ENCODE measurements at places on chromosomes 1 and 21.

DNA sequence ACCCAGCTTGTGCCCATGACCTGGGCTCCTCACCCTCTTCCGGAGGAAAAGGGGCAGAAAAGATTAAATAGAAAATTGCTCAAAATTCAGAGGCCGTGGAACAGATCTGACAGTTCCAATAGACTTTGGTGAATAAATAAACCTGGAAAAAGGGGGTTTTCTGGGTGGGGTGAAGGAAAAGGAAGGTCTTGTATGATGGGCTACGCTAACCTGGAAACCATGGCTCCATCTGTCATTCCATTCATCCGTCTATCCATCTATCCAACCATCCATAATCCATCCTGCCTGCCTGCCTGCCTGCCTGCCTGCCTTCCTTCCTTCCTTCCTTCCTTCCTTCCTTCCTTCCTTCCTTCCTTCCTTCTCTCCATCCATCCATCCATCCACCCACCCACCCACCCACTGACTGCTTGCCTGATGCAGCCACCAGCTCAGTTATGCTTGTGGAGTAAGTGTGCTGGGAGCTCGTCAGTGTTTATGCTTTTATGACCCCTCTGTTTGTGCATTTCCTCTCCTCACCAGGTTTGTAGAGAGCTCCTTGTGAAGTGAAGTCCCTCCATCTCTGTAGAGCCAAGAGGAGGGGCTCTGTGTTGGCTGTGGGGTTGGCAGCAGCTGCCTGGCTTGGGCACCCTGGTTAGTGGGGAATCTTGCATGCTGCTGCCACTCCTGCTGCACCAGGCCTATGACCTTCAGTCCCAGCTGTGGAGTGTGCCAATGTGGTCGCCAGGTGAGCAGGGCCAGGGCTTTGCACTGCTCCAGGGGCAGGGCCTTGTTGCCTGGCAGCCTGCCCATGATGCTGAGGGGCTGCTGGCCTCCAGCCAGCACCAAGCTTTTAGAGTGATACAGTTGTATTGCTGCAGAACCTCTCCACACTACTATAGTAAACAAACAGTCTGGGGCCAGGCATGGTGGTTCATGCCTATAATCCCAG is 16.0 kb upstream of the POU3F1 start:
- peak; percentile 98 for DNase-seq

- no peak for DNase-seq
These were observed 3.5 kb upstream of the IGSF8 start for GRCh38 chr1:160101717-160102522.

DNA sequence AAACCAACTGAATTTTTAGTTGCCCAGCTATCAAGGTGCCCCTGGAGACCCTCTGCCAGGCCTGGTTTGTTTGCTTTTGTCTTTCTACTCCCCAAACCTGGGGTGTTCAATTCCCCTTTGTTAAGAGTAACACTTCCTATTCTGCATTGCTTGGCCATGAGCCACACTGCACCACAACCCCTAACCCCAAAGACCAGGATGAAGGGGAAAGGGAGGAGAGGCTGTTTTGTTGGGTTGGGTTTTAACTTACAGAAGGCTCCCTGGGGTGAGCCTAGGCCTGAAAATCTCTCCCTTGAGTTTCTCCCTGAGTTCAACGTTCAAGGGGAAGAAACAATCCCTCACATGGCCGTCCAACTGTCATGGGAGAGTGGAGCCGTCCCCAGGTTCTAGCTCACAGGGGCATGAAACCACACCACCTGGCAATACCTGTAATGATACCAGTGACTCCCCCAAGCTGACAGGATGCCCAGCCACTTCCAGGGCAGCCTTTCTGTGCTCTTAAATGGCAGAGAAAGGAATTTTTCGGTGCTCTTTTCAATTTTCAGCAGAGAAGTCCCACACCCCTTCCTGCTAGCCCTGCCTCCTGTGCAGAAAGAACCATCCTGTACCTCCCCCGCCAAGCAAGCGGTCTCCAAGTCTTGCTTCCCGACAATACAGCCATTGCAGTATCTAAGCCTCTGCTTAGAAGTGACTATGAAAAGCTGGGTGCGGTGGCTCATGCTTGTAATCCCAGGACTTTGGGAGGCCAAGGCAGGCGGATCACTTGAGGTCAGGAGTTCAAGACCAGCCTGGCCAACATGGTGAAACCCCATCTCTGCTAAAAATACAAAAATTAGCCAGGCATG is 14.9 kb downstream of the SLC45A3 start:
- no peak for DNase-seq

GRCh38 chr1:54857141-54857540 is 29.9 kb downstream of the DHCR24 start:
- no peak for DNase-seq

DNA sequence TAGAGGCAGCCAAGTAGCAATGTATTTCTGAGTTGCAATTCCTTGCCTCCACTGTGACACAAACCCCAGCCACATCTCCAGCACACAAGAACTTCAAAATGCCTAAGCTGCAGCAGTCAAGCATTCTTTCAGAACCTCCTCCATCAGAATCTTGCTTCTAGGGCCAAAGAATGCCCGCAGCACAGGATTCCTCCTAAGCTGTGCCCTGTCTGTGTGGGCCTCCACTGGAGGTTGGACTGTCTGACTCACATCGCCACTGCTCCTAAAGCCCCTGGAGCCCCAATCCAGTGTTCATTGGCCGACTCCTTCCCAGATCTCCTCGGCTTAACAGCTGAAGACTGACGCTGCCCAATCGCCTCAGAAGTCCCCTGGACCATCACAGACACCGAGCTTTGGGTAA is 43.2 kb upstream of the SERTAD4 start:
- no peak for DNase-seq

DNA sequence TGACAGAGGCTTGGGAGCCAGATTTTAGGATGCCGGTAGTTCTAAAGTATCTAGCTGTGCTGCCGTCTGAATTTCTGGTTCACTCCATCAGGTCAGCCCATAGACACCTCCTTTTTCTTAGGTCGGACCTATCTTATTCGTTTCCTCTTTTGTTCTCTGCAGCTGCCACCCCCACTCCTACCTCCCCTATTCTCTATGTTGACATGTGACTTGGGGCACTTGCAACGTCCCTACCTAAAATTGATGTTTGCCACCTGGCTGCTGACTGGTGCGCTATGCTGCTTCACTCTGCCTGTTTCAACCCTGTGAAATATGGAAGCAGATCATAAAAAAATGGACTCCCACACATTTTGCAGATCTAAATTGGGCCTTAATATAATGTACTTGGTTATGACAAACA is 55.3 kb downstream of the PBX1 start:
- peak; percentile 42 for DNase-seq

DNA sequence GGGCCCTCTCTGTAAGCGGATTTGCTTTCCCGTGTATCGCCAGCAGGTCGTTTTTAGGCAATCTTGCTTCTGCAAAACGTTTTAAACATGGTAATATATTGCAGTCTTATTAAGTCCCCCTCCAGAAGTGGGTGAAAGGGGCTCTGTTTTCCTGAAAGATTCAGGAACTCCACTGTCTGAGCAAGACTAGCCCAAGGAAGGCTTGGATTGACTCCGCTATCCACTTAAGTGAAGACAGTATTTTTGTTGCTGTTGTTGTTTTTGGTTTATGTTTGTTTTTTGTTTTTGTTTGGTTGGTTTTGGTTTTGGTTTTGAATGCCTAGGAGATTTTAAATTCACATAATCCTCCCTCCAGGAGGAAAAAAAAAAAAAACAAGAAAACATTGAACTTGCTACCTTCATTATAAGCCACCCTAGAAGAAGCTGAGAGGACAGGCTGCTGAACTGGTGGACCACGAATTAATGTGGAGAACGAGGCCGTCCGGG is 29.1 kb upstream of the NFIA start:
- DNase-seq = no peak

DNA sequence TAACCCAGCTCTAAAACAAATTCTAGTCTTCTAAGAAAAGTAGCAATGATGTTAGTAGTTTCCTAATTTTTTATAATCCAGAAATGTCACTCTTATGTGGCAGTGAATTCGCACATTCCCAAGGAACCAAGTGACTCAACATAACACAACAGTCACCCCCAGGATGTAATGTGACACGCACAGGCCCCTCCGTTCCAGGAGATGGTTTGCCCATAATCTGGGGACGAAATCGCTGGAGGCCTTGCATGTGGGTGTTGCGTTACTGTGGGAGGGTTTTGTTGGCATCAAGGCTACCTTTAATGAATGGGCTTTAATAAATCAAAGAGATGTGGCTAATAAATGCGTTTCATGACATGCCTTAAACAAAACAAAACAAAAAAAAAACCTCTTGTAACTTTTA is 50.9 kb downstream of the EVA1C start:
- DNase-seq = no peak

DNA sequence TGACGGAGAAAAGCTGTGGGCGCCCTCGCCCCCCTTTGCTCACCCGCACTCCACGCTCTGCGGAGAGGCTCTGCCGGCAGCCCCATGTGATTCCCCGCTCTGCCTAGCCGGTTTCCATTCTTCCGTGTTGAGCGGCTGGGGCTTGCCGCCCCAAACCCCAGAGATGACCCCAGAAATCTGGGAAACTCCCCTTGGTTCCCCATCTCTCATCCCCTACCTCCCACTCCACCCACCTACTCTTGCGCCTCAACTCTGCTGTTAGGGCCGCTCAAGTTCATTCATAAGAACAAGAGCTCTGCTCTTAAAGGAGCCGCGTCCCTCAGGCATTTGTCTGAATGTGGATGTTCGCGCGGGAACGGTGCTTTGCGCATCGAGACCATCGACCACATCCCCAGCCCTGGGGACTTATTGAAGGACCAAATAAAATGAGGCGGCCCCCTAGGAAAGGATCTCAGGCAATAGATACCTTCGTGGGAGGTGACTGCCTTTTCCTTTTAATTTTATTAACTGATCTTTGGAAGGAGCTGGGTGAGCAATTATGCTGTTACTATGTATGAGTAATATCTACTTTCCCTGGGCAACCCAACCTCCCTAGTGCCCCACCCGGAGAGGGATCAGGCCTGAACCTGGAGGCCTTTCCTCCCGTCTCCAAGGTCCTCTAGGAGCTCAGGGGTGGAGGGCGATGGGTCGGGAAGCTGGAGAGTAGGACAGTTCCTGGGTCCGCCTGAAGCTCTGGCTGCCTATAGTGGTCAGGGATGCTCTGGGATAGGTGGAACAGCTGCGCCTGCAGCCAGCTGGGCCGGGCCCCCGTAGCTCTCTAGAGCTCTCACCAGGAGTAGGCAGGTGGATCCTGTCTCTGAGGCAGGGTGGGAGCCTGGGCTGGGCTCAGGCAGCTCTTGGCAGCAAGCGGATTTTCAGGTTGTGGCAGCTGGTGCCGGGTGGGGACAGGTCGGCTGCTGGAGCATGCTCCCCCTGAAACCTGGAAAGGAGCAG is 898 bp downstream of the MFSD2A start:
- DNase-seq = peak; percentile 73
